Hematopoietic multipotent progenitor cell (in vitro differentiated cells): ENCODE measurements at places on chromosomes 2 and 18. TPM values are rescaled to one million over a fixed set of nuclear protein-coding genes. Genes with fewer than 3 reads are reported as not detected.

KIF5C gene
- total RNA-seq, result under 0.01 TPM

RNMT gene
- 10.8 TPM for total RNA-seq

LINC00305 gene
- not detected for total RNA-seq

POTEC gene
- total RNA-seq, result not detected

CD8B2 gene
- under 0.01 TPM for total RNA-seq
